Frontal cortex (tissue), 4 donors: ENCODE measurements at places on chromosomes 3 and 15.

GRCh38 chr15:29043736-29044502 is 158.1 kb downstream of the APBA2 start:
- peak; percentile 48 for DNase-seq

- no peak for DNase-seq
These were observed 48.6 kb downstream of the LPP start for GRCh38 chr3:188202358-188203138.

GRCh38 chr3:31978553-31978952 is 2.5 kb downstream of the OSBPL10 start:
- no peak for DNase-seq

DNA sequence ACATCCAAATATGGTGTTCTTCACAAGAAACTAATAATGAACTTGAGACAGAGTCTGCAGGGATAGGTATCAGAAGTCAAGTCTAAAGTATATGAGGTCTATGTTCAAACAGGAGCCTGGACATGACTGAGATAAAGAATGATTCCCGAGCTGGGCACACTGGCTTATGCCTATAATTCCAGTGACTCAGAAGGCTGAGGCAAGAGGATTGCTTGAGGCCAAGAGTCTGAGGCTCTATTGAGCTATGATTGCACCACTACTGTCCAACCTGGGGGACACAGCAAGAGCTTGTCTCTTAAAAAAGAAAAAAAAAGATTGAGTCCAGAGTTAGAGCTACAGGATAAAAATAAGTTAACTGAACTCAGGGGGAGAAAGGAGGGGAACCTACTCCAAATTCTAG is 246.5 kb downstream of the LRRN1 start:
- DNase-seq = no peak

DNA sequence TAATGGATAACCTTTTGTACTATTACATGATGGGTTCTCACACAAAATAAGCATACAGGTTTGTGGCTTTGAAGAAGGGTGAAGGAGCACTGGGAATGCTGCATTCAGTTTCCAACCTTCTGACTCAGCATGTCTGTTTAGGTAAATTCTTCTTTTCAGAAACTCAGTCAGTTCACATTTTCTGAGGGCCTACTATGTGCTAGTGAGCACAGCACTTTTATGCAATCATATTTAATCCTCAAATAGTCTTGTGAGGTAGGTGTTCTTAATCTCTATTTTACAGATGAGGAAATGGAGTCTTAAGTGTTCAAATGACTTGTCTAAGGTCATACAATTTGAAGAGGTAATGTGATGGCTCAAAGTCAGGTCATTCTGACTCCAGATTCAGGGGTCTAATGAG is 41.2 kb downstream of the ISL2 start:
- no peak for DNase-seq
